ENCODE measurements at places on chromosomes 3 and 15.

DNA sequence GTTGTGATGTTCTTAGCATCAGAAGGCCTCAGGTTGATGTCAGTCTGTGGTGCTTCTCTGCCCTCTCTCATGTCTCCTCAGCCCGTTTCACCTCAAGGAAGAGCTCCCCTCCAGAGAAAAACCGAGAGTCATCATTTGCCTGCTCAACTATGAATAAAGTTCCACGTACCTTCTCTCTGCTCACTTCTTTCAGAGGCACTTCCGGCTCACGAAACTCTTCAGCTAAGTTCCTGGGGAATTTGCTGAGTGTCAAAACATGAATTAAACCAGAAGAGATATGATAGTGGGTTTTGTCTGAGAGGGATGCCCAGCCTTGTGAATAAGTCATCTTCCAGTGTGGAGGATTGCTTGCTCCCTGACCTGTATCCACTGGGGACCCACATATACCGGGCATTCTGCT is 37.7 kb downstream of the CCR4 start:
- no peak overlapping the region for H3K4me3 ChIP-seq
- no peaks in the 10 kb centered on the region for H3K27me3 ChIP-seq
- H3K27ac ChIP-seq, result no peak overlapping the region
- H3K36me3 ChIP-seq, result no peaks in the 10 kb centered on the region
- DNase-seq, result no peak

DNA sequence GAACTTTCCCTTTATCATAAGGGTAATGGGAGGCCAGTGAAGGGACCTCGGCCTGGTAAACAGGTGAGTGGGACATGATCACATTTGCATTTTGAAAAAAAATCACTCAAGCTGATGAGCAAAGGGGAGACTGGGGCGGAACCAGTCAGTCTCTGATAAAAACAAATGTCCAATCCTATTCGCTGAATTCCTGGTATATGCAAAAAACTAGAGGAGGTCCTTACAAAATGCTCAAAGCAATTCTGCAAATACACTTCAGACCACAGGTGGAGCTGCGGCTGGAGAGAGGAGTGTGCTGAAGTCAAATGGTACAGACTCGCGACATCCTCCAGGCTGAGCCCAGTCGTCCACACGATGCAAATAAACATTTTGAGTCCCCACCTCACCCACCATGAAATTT is 166.7 kb downstream of the FOXP1 start:
- H3K4me3 ChIP-seq, result no peak overlapping the region
- no peaks in the 10 kb centered on the region for H3K4me1 ChIP-seq
- no peak overlapping the region for H3K27ac ChIP-seq
- no peaks in the 10 kb centered on the region for H3K36me3 ChIP-seq
- no peaks in the 10 kb centered on the region for H3K27me3 ChIP-seq
- no peak for DNase-seq

DNA sequence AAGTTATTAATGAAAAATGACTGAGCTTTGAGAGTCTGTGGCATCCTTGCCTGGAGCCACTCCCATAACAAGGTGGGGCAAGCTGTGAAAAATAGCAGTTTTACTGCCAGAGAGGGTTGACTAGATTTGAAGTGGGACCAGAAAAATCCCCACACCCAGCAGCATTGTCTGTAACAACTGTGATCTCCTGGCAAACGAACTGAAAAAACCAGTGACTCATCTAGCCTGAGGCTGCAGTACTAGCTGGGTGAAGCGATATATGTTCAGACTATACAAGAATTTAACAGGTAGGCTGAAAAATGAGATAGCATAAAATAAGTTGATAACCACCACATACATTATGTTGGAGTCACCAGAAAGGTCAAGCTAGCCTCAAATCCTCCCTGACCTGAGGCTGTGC is 64.0 kb downstream of the DPH6 start:
- no peak overlapping the region for H3K27ac ChIP-seq
- H3K36me3 ChIP-seq, result no peaks in the 10 kb centered on the region
- peaks cover 12% of the 10 kb centered on the region for H3K4me1 ChIP-seq

- peaks cover 19% of the 10 kb centered on the region for H3K27me3 ChIP-seq
- no peak overlapping the region for H3K27ac ChIP-seq
- peak; percentile 14 for DNase-seq
Measured at GRCh38 chr3:169390271-169390670, 273.2 kb downstream of the MECOM start.

GRCh38 chr15:38642689-38643270 is 78.2 kb upstream of the RASGRP1 start:
- H3K4me1 ChIP-seq, result no peaks in the 10 kb centered on the region
- no peak for DNase-seq
- peaks cover 27% of the 10 kb centered on the region for H3K27me3 ChIP-seq
- no peak overlapping the region for H3K27ac ChIP-seq
- H3K36me3 ChIP-seq, result no peaks in the 10 kb centered on the region

GRCh38 chr3:196055683-196056270 is 26.1 kb downstream of the TFRC start:
- H3K27me3 ChIP-seq, result no peaks in the 10 kb centered on the region
- no peaks in the 10 kb centered on the region for H3K4me1 ChIP-seq
- H3K4me3 ChIP-seq, result no peak overlapping the region
- peaks cover 69% of the 10 kb centered on the region for H3K36me3 ChIP-seq
- no peak for DNase-seq

Measured in GM23248 (cell line).